A549 (cell line): ENCODE measurements at places on chromosomes 5 and 9.

- DNase-seq, result peak; percentile 90
Measured at GRCh38 chr5:10601246-10602030, 37.6 kb downstream of the ANKRD33B start.

DNA sequence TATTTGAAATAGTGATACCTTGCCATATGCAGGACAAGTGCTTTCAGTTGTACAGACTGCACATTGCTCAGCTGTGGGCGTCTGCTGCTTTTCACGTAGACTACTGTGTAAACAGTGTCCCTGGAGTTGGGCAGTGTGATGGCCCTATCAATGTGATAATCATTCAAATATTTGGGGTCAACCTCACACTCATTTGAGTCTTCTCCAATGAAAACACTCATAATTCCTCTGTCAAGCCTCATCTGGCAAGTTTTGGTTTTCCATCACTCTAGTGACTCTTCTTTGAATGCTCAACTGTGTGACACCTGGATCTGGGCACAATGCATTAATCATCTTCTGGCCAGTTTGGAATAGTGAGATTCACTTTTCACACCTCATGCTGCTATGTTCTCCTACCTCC lies 64.4 kb downstream of the UGCG start:
- no peak for DNase-seq

DNA sequence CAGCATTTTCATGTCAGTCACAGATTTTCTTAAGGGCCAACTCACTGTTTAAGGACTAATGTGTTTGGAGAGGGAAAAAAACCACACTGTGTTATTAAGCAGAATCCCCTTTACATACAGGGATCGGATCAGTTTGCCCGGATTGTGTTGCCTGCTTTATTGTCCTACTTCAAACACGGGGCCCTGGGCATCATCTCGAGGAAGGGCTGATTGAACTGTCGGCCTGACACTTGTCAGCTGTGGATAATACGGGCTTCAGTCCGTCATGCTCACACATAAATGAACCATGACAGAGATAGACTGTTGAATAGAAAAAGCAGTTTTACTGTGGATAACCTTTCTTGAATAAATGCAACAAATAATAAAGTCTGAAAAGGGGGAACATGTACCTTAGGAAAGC lies 325.0 kb downstream of the ZSWIM6 start:
- no peak for DNase-seq

GRCh38 chr9:69180670-69181069 lies 6.6 kb downstream of the TJP2 start:
- DNase-seq, result peak; percentile 86

DNA sequence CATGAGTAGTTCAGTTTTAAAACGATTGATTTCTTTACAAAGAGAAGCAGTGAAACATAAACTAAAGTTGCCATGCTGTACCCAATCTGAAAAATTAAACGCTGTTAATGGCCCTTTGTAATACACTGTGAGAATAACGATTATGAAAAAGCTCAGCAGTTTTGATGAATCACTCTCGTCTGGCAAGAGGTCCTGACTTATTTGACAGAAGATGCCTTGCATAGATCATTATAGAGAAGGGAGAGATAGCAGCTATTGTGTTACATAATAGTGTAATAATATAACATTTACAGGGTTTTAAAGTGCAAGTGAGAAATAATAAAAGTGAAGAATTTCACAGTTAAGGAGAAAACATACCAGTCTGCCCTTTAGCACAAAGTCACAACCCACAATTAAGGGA lies 361.5 kb upstream of the CDH10 start:
- no peak for DNase-seq

GRCh38 chr5:174084691-174085154 lies 39.2 kb downstream of the NSG2 start:
- DNase-seq, result no peak

- no peak for DNase-seq
Measured at GRCh38 chr5:76525956-76526355, 97.2 kb downstream of the F2RL2 start.

DNA sequence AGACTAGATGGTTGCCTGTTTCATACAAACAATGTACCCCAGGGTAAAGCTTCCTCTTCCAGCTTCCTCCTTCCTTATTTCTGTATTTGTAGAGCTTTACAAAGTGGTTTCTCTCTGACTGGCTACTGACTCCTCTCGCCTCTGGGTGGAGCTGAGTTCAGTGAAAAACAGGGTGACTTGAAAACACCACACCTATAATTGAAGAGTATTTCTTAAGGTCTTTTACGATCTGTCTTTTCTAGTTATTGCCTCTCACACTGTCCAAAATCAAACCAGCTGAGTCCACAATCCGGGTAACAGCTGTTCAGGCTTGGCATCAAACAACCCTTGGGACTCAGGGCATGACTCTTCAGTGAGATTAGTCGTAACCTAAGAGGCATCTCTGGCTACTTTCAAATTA lies 200.4 kb downstream of the ARRDC3 start:
- DNase-seq, result no peak

GRCh38 chr5:6041977-6042550 lies 336.3 kb downstream of the MED10 start:
- DNase-seq, result no peak

- no peak for DNase-seq
Measured at GRCh38 chr5:154862766-154863165, 4.3 kb downstream of the CNOT8 start.

DNA sequence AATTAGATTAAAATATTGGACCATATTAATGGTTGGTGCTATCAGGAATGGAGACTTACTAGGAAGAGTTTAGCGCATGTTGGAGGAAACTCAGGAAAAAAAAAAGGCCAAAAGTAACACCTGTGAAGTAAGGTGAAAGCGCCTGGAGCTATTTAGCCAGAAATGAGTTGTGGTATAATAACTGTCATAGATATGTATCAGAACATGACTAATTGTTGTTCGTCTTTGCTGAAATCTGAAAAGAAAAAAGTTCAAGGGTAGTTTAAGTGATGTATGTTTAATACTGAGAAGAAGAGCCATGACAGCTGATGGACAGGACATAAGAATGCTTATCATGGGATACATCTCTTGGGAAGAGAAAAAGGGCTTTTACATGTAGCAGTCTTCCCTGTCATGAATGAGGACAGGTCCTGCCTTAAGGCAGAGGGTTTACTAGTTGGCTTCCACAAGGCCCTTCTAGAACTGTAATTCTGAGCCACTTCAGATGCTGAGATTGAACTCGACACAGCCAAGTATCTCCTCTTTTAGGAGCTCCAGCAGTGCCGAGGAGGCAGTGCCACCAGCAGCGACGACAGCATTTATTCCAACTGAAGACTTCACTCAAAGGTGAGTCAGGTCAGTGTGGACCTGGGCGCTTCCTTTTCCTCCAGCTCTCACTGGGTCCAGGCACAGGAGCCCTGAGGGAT lies 940 bp upstream of the CAMK4 start:
- no peak for DNase-seq

DNA sequence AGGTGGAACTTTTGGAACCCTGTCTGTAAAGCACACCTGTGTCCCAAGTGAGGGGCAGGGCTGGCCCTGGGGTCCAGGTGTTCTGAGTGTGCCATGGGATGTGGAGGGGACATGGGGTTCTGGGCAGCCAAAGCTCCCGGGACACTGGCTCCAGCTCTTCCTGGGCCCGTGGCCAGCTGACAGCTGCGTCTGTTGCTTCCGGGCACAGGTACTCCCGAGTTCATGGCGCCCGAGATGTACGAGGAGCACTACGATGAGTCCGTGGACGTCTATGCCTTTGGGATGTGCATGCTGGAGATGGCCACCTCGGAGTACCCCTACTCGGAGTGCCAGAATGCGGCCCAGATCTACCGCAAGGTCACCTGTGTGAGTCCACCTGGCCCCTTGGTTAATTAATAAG lies 50.7 kb downstream of the WNK2 start:
- no peak for DNase-seq

- no peak for DNase-seq
Measured at GRCh38 chr9:18501949-18502348, 28.0 kb downstream of the ADAMTSL1 start.

- no peak for DNase-seq
Measured at GRCh38 chr5:157217289-157218024, 36.8 kb downstream of the ITK start.

DNA sequence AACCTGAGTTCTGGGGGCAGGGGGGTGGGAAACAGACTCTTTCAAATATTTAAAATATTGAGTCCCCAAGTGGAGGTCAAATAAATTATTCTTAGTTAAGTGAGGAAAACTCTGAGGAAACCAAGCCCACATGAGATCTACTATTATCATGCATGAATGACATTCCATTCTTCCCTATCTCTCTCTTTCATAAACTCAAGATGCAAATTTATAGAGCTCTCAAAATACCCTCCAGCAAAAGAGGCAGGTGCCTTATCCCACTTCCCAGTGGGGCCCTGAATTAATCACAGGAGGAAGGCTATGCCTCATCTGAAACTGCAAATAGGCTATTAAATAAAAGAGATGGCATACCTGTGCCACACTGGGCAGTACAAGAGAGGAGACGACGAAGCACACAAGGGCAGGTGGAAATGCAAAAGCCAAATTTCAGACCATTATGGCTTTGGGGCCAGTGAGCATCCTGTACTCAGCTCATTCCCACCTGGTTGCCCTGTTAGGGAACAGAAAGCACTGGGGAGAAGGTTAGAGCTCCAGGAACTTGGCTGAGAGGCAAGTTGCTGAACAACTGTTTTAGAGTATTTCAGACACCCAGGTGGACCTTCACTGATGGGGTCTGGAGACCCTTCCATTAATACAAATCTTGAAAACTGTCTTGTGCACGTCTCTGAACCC lies 102.2 kb upstream of the EQTN start:
- DNase-seq, result no peak

GRCh38 chr9:106528158-106528557 lies 334.8 kb upstream of the ZNF462 start:
- no peak for DNase-seq

DNA sequence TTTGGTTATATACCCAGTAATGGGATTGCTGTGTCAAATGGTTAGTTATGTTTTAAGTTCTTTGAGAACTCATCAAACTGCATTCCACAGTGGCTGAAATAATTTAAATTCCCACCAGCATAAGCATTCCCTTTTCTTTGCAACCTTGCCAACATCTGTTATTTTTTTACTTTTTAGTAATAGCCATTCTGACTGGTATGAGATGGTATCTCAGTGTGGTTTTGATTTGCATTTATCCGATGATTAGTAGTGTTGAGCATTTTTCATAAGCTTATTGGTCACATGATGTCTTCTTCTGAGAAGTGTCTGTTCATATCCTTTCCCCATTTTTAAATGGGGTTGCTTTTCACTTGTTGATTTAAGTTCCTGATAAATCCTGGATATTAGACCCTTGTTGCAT lies 435.7 kb upstream of the RIOK2 start:
- DNase-seq, result no peak

DNA sequence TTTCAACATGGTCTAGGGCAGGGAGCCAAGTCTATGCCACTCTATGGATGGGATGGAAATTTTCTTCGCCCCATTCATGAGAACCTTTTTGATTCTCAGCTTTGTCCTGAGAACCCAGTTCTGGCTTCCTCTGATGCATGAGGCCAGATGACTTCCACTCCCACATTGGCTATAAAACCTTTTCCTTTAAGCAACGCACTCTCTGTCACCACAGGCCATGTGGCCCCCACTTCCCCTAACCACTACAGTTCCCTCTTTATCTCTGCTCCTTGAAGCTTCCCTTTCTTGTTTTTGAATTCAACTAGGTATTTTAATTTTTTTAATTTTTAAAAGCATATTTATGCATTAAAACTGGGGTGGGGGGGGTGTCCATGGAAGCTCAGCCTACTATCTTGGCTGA lies 401.3 kb downstream of the ENC1 start:
- no peak for DNase-seq

DNA sequence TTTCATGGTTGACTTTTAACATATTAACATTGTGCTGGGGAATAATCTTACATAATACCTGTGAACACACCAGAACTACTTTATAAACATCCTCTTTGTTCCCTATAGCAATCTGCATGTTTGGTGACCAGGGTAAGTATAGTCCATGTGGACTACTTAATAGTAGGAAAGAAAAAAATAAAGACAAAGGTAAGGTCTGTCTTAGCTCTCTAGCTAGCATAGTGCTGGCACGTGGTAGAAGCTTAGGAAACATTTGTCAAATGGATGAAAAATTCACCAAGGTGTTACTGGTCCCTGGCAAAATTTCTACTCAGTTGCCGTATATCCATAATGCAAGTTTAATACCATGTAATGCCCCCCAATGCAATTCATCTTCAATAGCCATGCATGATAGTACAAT lies 78.6 kb upstream of the ABCA1 start:
- DNase-seq, result no peak

- no peak for DNase-seq
Measured at GRCh38 chr9:110334183-110334582, 3.5 kb downstream of the TXNDC8 start.

GRCh38 chr5:133326361-133326760 lies 274.5 kb downstream of the HSPA4 start:
- DNase-seq, result no peak

DNA sequence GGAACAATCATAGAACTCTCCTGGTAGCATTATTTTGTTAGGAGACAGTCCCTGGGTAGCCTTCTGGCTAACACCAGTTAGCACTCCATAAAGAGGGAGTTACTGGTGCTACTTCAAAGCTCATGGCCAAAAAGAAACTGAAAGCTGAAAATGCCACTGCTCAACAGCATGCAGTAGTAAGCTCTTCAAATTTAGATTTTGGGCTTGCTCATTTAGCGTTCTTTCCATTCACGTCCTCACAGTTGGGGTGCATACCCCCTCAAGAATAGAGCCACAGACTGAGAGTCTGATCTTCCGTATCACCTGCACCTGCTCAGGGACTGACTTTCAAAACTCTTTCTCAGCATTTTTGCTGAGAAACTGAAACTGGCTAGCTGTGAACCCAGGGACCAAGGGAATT lies 24.7 kb downstream of the NTRK2 start:
- no peak for DNase-seq

DNA sequence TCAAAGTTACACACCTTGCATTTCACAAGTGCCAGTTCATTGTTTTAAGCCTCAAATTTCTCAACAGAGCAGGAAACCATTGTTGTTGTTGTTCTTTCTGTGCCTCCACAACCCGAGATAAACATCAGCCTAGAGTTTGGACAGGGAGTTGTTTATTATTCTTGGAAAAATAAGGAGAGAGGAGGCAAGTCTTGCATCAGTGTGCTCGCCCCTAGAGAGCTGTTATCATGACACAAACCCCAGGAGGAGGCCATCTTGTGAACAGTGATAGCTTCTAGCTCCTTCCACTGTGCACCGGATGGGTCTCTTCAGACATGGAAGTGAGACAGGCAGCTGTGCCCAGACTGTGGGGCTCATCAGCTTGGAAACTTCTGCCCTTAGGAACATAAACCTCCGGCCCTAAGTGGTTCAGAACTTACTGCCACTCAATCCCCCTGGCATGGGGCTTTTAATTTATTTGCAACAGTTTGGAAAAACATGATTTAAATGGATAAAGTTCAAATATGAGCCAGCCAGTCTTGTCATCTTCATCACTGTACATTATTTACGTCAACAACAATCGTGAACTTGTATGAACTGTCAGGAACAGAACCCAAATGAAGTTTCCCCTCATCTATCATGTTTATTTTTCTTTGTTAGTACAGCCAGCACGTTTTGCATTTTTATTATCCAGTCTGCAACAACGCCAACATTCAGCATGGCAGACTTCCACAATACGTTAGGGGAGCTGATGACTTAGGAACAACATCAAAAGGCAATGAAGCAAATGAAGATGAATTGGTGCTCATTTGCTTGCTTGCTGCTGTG lies 181.7 kb upstream of the S1PR3 start:
- no peak for DNase-seq

- no peak for DNase-seq
Measured at GRCh38 chr5:98638111-98638510, 135.4 kb upstream of the RGMB start.
